CD4-positive, alpha-beta T cell treated with Interleukin-2 at 100 ng/mL for 4 hours (primary cell): ENCODE measurements at places on chromosomes 6 and 20.

DNA sequence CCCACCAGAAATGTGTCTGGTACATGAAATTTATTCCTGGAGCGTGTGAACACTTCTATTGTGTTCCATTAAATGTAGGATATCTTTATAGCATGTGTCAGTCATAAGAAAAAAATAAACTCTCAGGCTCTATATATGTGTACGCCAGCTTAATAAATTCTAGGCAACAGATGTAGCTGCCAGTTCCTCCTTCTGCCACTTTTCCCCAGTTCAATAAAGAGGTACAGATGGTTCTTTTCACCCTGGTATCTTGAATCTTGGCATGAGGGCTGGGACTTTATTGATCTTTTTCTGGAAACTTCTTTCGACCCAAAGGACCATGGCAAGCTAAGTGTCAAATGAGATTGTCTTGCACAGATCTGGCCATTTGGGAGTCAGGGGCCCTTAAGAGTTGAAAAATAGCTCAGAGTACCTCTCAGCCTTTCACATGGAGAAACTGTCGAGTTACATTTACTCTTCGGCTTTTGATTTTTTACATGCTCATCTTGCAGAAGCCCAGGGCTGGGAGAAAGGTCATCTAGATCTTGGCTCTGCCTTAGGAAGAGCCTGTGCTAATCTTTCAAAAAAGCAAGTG, 240.9 kb downstream of the DOK5 start:
- DNase-seq, result no peak

- DNase-seq, result no peak
These were observed 30.7 kb downstream of the SLC35D3 start for GRCh38 chr6:136952714-136953260.

GRCh38 chr6:96073555-96073954, 57.8 kb downstream of the FUT9 start:
- no peak for DNase-seq

DNA sequence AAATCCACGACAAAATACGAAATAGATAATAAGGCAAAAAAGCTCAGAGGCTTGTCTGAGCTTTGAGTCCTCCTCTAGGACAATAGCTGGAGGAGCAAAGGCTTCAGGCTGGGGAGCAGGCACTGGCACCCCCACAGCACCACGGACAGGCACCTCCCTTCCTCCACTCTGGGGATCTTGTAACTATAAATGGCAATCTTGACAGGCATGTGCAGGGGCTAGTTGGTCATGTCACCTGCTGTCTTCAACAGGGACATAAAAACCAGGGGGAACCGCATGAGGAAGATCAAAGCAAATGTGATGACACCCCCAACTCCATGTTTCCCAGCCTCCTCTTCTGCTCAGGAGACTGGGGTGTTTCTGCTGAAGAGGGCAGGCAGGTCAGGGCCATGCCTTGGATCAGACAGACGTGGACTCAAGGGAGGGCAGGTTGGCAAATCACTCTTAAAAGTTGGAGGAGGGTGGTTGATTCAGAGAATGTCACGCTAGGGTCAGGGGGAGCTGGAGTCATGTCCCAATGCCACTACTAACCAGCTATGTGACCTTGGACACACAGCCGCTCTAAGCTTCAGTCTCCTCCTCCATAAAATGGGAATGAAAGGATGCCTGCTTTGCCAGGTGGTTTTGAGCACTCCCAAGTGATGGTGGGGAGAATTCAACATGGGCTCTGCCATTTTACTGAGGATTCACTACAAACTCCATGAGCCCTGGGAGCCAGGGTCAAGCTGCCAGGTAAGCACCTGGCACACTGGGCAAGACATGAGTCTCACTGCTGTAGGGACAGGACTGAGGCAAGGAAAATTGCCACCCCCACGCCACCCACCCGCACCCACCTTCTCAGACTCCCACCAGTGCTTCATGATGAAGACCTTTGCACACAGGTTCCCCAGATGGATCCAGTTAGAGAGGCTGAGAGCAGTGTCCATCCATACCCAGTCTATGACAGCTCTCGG, 48.0 kb downstream of the NPEPL1 start:
- no peak for DNase-seq

DNA sequence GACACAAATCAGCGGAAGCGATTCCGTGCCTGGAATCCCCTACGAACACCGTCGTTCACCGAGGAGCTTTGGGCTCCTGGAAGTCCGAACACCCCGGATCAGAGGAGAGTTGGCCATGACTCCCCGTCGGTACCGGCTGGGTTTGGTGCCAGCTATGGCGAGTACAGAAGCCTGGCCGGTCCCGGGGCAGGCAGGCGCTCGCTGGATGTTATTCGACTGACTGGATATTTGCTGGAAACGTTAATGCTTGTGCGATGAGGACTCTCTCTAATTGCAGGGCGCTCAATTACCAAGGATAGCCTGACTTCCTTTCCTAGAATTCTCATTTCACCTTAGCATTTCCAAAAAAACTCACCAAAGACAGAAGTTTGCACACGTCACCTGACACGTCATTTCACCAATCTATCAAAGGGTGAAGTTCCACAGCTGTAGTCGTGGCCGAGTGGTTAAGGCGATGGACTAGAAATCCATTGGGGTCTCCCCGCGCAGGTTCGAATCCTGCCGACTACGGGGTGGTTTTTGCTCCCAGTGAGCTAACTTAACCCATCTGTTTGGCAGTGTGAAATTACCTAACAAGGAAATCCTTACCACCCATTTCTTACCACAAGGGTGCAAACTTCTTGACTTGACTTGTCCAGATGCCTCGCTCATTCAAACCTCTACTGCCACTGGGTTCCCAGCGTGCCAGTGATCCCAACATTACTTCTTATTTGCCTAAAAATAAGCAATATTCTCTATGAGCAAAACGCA, 22.7 kb upstream of the ZNF184 start:
- DNase-seq, result peak; percentile 10

DNA sequence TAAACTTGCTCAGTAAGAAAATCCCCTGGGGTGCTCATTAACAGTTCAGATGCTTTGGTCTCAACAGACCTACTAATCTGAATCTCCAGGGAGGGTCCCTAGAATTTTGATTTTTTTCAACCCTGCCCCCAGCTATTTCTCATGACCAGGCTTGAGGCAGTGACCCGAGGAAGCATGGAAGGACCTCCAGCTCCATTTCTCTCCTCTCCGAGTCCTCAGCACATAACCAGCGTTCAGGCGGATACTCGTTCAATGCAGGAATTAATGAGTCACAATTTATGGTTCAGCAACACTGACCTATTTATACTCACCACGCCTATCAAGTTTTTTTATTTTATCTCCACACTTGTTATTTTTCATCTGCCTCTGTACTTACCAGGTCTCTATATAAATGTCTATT, 369.2 kb upstream of the CDH4 start:
- DNase-seq, result no peak

- DNase-seq, result peak; percentile 89
These were observed at the start of the genes MRPL14 and TMEM63B for GRCh38 chr6:44127186-44128019. Gene MRPL14 (minus strand): TSS chr6:44127452. CDS start chr6:44116611, 10,841 bp downstream. Gene TMEM63B (plus strand): TSS chr6:44127554. CDS start chr6:44134585, 7,031 bp downstream.

- DNase-seq, result no peak
These were observed 58.7 kb downstream of the ZFAND3 start for GRCh38 chr6:37878150-37878710.

GRCh38 chr6:142857796-142858555, 87.0 kb downstream of the HIVEP2 start:
- DNase-seq, result no peak

DNA sequence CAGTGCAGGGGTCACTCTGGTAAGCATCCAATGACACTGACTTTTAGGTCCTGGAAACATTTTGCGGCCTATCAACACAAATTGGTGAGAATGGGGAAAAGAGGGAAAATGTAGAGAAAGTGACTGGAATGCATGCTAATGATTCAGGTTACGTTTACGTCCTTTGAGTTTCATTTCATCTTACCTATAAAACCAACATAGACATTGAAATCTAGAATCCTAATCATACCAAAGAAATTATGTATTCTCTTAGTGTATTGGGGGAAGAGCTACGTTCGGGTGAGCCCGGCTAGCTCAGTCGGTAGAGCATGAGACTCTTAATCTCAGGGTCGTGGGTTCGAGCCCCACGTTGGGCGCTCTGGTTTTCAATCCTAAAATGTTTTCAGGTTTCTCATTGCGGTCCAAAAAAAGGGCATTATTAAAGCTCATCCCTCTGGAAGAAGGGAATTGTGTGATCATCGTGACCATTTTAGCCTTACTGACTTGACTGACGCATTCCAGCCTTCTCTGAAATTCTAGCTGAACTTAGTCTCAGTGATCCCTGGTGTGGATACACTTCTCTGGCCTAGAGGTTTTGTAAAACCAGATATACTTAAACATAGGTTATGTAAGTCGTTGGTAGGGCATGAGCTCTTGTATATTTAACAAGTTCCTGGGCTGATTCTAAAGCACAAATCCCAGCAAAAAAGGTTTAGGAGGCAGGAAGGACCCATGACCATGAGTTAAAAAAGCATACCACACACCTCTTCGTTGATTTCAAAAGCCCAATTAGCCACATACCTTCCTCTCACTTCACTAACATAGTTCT, 18.3 kb downstream of the HMGN4 start:
- no peak for DNase-seq

DNA sequence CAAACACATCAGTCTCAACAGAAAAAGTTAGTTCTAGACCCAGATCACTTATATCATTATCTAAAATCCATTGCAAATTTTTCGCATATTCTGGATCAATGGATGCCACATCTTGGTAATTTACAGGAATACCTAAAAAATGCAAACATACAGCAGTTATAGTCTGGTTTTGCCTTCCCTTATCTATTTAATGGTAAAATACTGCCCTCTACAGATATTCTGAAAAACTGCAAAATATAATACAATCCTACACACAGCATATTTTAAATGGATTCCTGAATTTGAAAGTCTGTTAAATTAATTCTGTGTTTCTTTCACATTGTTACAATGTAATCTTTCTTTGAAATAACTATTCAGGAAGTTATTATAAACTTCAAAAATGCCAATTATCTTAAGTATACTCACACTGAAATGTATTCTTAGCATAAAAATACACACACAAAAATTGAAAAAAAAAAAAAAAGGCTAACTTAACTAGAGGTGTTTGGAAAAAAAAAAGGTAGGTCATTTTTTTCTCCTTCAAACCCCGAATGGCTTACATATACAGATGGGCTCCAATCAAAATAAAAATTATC, 88.4 kb downstream of the HACE1 start:
- peak; percentile 35 for DNase-seq

DNA sequence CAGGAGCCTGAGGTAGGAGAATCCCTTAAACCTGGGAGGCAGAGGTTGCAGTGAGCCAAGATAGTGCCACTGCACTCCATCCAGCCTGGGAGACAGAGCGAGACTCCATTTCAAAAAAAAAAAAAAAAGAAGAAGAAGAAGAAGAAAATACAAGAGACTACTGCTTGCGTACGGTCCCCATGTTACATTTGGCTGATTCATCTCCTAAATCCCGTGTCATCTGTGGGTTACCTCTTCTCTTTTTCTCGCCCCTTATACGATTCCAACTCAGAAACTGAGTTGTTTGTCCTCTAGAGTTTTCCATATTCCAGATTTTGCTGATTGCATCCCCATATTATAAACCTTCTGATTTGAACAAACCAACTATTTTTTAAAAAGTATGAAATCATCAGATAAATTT, 62.4 kb upstream of the NELFCD start:
- no peak for DNase-seq

GRCh38 chr6:13407709-13408695, 79.4 kb downstream of the GFOD1 start:
- DNase-seq, result no peak

DNA sequence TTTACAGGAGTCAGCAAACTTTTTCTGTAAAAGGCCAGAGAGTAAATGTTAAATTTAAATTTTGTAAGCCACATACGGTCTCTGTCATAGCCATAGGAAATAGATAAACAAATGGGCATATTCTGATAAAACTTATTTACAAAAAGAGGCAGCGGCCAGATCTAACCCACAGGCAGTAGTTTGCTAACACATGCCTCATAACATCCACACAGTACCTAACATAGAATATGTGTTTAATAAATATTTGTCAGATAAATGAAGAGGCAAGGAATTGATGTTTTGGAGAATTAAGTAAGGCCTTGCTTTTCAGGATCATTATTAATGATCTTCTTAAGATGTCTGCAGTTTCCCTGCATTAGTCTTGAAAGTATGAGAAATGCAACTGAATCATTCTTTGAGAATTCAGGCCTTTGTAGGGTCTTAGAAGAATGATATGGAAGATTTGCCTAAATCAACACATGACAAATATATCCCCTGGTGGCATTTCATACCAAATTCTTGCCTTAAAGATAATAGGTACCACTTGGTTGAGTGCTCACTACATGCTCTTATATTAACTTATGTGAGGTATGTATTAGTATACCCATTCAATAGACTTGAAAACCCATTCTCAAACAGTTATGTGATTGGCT, 39.3 kb upstream of the TRAM2 start:
- no peak for DNase-seq

DNA sequence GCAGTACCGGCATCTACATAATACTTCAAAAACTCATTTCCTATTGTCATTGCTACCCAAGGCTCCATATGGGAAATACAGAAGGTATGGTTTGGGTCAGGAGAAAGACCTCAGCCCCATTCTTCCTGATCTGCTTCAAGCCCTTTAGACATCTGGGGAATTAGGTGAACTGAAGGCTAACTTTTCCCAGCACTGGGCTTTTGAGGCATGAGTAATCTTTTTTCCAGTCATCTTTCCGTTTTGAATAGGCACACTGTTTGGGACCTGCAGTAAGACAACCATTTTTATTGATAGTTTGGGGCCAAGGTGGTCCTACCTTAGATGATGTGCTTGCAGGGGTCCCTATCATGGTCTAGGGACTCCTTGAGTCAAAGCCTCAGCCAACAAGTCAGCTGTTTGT, 198.4 kb downstream of the HAO1 start:
- no peak for DNase-seq

DNA sequence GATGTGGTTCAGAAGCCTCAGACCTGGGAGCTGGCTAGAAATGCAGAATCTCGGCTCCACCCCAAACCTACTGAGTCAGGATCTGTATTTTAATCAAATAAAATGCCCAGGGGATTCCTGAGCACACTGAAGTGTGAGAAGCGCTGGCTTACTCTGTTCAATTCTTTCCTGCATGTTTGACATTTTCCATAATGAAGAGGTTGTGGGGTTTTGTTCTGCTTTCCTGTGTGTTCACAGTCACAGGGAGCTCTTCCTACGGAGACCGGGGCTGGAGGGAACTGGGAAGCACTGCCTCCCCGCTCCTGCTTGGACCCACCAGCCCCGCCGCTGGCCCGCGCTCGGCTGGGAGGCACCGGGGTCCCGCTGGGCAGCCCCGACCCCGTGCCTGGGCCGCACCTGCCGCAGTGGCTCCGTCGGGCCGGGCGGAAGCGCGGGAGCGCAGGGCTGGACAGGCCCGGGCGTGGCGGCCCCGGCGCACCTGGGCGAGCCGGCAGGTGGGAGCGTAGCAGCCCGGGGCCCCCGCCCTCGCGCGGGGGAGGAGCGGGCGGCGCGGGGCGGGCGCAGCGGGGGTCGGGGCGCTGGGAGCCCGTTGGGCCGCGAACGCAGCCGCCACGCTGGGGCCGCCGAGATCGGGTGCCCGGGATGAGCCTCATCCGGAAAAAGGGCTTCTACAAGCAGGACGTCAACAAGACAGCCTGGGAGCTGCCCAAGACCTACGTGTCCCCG, at the start of gene MAPK13:
MAPK13 (plus strand) TSS at position 573 of the 726 bp plus-strand sequence; CDS start at position 643, 70 bp downstream.
- no peak for DNase-seq
